ENCODE measurements at places on chromosomes 16 and 17.

DNA sequence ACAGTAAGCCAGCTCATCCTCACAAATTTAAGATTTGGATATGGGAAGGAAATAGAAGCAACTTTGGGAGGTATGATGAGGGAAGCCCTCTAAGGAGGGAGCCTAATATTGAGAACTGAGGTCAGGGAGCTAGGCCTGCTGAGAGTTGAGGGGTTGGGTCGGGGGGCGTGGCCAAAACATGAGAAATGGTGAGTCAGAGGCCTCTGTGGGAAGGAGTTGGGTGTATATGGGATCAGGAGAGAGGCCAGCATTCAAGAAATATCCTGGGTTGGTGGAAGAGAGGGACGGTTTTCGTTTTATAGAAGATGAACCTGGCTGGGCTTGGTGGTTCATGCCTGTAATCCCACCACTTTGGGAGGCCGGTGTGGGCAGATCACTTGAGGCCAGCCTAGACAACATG is 48.4 kb downstream of the CLEC16A start:
- DNase-seq, result peak; percentile 93

DNA sequence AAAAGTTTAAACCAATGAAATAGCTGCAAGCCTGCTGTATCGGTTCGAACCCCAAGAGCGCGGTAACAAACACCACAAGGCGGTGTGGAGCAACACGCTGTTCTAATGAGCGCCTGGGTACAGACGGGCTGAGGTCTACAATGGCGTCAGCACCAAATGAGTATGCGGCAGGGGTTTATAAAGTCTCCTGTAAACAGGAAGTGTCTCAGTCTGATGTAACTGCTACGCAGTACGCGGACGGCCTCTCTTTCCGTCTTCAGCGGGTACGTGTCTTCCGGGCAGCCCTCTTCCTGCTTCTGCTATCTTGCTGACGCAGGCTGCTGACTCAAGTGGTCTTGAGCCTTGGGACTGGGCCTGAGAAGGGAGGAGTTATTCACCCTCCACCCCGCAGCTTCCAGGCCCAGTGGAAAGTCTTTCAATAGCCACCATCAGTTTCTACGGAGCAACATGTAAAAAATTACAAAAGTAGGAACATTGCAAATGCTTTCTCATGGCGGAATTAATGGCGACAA is 40.5 kb upstream of the KCNJ2 start:
- no peak for DNase-seq

DNA sequence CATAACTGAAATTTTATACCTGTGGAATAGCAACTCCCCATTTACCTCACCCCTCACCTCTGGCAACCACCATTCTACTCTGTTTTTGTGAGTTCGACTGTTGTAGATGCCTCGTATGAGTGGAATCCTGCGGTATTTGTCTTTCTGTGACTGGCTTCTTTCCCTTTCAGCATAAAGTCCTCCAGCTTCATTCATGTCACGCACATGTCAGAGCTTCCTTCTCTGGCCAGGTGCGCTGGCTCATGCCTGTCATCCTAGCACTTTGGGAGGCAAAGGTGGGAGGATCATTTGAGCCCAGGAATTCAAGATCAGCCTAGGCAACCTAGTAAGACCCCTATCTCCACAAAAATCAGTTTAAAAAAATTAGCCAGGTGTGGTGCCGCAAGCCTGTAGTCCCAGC is 278.4 kb downstream of the PARN start:
- no peak for DNase-seq

GRCh38 chr17:28369684-28370034 is 448 bp downstream of the VTN start:
- no peak for DNase-seq

DNA sequence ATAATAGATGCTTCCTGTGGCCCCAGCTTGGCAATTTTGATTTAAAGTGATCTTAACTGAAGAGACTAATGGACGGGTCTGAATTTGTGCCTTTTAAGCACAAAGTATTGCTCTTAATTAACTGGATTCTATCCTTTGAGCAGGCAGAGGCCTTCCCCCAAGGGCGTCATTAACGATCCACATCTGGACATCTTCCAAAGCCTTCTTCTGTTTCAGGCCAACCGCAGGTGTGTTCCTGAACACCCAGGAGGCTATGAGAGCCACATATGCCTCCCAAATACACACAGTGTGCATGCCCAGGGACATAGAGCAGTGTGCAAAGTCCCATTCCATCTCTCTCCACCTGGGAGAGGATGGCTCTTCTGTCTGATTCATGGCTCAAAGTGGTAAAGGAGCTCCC is 42.3 kb downstream of the MAPT start:
- no peak for DNase-seq

DNA sequence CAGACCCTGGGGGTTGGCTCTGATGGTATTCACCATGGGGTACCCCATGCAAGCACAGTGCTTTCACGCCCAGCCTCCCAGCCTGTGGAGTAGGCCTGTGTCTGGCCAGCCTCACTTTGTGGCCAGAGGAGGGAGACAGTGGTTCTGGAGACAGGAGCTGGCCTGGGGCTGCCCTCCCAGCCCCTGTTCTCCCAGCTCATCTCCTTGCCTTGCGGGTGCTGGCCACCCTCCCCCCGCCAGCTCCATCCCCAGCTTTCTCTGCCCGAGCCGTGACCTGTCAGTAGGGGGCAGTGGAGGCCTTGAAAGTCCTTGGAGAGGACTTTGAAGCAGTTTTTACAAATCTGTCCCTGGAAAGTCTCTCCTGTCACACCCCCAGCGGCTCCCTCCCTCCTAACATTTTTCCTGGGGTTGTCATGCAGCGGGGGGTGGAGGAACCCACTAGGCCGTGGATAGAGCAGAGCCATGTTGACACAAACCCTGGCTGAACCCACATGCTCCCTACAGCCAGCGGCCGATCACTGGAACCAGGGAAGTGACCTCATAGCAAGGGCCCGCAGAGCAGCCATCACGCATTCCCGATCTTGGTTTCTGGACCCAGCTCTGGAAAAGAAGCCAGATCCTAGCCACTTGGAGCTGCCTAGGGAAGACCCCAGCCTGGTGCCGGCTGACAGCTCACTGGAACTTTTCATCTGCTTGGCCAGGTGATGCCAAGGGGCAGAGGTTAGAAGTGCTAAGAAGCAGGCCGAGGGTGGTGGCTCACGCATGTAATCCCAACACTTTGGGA is 289.4 kb downstream of the SEC14L1 start:
- peak; percentile 99 for DNase-seq

DNA sequence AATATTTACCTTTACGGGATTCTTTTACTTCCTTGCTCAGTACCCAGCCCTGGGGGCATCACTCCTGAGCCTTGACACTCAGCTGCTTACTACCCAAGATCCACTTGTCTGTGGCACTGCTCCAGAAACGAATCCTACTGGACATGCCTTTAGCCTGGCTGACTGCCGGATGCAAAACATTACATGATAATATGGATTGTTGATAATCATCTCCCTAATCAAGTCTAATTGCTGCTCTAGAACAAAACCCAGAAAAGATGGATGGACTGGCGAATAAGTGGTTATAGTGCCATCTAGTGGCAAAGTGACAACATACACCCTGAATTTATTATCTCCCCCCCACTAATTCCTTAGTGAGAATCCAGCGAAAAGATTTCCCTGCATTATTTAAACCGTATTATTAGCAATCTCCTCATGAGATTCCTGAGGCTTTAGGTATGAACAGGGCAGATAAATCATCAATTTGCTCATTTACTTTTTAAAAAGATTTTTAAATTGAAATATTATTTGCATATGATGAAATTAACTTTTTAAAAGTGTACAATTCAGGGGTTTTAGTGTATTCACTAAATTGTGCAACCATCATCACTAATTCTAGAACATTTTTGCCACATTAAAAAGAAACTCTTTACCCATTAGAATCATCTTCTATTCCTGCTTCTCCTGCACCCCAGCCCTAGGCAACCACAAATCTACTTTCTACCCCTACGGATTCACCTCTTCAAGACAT is 61.6 kb downstream of the RGS9 start:
- peak; percentile 71 for DNase-seq

- no peak for DNase-seq
Observed at GRCh38 chr16:86248310-86248905, 261.9 kb upstream of the FOXF1 start.

GRCh38 chr16:75288181-75288580 is 36.8 kb upstream of the BCAR1 start:
- peak; percentile 68 for DNase-seq

DNA sequence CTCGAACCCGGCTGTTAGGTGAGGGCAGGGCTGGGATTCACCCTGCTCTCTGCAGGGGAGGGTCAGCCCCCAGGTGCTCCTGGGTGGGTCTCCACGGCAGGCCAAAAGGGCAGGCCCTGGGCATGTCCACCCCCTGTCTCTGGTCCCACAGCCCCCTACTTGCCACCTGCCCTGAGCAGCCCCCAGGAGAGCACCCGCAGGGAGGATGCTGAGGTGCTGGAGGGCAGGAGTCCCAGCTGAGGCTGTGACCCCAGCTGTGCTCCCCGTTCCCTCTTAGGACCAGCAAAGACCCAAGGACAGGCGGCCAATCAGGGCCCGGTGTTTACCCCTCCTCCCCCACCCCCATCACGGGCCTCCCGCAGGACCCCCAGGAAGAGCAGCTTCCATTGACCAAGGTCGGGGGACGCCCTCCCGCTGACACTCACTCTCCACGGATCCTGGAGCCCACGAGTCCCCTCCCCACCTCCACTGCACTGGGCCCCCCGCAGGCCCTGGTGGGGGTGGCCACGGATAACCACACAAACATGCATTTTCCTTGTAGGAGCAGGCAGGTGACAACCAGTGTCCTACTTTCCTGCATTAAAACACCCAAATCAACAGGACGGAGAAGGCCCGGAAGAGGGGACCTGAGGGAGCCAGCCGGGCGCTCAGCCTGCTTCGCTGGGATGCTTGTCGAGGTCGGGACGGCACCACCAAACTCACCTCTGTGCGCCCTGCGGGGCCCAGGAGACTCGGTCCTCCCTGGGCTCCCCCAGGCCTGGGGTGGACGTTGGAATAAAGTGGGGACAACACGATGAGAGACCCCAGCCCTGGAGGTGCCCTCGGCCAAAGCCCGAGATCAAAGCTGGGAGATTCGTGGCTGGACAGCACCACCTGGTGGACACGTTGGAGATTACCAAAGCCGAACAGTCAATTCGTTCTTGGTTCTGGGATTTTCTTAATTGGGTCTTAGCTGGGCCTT is 22.5 kb upstream of the ENPP7 start:
- DNase-seq, result peak; percentile 20

DNA sequence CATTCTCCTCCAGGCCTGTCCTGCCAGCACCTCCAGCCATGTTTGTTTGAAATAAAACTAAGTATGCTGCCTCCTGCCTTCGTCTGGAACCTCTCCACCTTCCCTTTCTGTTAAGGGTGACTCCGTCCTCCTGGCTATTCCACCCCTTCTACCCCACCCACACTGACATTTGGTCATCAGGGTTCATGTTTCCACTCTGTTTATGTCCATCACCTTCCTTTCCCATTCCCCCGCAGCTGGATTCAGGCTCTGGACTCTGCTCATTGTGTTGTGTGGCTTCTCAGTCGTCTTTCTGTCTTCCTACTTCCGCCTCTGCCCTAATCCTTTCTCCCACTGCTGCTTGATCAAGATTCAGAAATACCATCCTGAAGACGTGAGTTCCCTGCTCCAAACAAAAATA is 28.6 kb downstream of the EPN2 start:
- no peak for DNase-seq

GRCh38 chr17:80923211-80924110 is 68.2 kb upstream of the CHMP6 start:
- DNase-seq, result no peak

DNA sequence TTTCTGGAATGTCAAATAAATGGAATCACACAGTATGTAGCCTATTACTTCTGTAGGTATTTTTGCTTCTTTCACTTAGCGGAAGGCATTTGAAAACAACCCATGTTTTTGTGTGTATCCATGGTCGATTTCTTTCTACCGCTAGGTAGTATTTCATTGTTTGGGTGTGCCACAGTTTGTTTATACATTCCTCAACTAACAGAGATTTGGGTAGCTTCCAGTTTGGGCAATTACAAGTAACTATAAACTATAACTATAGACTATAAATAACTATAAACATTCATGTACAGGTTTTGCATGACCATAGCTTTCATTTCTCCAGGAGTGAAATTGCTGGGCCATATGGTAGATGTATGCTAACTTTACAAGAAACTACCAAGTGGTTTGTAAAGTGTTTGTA is 40.1 kb downstream of the LYRM9 start:
- no peak for DNase-seq

DNA sequence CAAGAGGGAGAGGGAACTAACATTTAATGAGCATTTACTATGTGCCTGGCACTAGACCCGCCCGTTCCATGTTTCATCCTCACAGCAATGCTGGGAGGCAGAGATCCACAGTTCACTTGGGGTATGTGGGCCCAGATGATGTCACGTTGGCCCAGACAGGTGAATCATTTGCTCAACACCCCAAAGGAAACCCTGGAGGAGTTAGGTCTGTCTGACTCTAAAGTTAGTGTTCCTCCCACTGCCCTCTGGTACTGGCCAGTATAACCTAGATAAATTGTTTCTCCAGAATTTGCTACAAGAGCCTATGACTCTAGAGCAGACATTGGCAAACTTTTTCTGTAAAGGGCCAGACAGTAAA is 164.6 kb downstream of the VPS53 start:
- peak; percentile 20 for DNase-seq

DNA sequence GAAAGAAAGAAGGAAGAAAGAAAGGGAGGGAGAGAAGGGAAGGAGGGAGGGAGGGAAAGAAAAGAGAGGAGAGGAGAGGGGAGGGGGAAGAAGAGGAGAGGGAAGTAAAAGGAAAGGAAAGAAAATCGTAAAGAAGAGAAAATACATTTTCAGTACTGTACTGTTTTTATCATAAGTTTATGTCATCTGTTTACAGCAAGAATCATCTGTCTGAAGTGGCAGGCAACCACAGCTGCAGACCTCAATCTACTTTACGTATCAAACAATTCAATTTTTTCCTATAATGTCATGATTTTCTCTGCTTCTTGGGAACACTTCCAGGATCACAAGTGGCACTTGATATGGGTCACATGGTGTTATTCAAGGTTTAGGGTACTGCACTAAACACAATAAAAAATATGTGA is 58.3 kb downstream of the USP32 start:
- DNase-seq, result no peak

- no peak for DNase-seq
Observed at GRCh38 chr17:34146440-34147043, 108.5 kb upstream of the CCL2 start.

GRCh38 chr17:7330638-7331015 is 1.5 kb upstream of the NEURL4 start:
- no peak for DNase-seq

- no peak for DNase-seq
Observed at GRCh38 chr16:68866933-68867332, 23.6 kb downstream of the TANGO6 start.

Data from foreskin fibroblast (primary cell).